ENCODE measurements at places on chromosomes 16 and 17.

GRCh38 chr16:73046202-73046848, 1.6 kb downstream of the ZFHX3 start:
- DNase-seq = no peak

- no peak for DNase-seq
Observed at GRCh38 chr17:14781123-14781522, 480.2 kb downstream of the HS3ST3B1 start.

DNA sequence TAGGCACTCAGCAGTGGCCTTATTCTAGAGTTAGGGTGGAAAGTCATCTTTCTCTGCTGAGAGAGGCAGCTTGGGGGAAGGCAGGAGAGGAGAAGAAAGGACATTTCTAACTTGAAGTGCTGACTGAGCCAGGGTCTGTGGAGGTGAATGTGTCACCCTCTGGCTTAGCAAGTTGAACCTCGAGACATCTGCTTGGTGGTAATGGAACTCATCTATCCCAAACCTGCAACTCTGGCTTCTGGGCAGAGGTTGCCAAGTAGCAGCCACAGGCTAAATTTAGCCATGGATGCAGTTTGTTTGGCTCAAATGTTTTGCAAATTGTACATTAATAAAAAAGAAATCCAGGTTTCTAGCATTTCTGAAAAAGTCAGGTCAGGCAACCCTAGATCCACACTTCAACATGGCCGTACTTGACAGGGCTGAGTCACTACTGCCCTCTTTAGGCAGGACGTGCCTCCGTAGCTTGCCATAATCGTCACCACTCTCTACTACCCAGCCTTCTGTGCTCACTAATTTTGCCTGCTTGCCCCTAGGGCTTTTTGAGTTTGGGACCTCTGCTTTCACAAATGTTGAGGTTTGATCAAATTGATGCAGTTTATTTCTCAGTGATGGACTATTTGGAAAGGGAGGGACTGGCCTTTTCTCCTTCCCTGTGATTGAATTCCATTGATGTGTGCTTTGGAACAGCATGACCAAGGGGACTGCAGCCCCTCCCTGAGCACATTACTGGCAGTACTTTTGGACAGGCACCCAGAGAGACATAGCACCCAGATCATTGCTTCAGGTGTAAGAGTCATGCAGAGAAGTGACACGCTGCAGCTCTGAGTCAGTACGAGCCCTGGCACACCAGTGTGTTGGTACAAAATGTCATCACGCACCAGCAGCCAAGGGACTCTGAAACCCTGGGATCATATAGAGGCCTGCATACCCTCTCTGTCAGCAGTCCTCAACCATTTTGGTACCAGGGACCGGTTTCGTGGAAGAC, 5.2 kb downstream of the CDH13 start:
- no peak for DNase-seq

DNA sequence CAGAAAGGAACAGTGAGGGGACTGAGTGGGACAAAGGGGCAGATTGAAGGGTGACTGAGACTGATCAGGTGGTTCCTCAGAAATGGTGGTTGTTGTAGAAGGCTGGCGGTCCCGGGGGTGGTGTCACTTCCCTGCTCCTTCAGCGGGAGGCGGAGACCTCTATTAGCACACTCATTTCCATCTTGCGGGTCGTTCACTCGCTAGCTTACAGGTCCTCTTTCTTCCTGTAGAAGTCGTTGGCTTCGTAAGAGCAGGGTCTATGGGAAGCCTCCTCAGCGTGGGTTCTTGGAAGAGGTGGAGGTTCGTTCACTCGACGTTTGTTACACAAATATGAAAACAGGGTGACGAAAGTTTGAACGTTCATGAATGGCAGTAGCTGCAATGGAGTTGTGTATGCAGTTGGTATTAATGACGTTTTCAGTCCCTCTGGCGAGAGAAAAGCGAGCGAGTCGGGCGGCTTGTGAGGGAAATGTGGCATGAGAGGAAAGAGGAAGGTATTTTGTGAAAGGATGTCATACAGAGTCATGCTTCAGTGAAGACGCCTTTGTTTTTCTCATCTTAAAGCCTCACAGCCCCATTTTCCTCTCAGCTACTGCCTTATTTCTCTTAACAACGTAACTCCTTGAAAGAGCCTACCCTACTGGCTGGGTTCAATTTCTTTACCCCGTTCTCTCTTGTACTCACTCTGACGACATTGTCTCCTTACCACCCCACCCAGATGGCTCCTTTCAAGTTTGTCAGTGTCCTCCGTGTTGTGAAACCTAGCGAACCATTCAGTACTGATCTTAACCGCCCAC, 667 bp downstream of the EFCAB13 start:
- DNase-seq = peak; percentile 78

DNA sequence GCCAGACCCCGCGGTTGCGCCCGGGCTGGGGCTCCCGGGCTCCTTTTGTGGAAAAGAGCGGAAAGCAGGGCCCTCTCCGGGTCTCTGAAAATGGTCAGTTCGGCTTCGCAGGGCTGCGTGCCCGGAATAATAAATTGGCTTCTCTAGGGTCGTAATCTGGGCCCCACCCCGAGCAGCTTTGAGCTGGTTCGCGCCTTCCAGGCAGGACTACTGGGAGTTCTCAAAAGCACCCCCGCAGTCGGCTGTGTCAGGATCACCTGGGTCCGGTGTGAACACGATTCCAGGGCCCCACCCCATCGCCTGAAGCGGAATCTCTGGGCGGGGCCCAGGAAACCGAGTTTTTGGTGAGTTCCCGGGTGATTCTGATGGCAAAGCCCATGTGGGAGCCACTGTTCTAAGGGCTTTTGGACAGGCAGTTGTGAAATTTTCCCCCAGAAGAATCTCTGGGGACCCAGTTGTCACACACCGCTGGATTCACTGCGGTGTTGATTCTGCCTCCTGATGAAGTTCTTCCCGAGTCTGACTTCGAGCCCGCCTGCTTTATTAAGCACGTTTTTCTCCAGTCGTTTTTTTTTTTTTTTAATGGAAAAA, 77.0 kb downstream of the MRC2 start:
- DNase-seq = peak; percentile 92

- no peak for DNase-seq
Observed at GRCh38 chr16:4891886-4892216, 44.6 kb downstream of the UBN1 start.

DNA sequence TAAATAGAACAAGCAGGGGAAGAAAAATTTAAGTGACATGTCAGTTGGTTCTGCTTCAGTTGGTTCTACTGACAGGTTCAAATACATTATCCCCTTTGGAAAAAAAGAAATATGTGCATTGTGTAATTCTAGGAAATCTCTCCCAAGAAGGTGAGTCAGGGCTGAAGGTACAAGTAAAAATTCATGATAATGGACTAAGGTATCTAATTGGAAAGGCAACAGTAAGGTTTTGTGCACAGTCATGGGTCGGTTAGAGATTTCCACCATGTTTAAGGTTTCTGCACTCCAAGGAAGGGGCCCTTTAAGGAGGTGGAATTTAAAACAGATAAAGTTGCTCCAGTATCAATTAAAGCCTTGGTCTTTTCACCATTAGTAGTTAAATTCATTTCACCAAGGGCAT, 17.9 kb upstream of the B4GALNT2 start:
- no peak for DNase-seq

DNA sequence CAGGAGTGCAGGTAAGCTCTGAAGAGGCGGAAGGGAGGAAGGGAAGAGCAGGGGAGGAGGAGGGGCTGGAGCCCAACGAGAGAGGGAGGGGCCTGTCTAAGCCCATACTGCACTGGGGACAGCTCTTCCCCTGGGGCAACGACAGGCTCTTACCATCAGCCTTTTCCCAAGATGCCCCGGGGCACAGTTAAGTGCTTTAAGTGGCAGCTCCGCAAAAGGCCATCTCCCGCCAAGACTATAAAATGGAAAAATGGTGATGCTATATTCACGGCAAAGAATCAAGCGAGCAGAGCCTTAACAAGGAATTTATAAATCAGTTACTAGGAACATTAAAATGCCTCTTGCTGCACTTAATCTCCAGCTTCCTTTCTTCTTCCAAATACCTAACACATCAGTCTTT, 110.2 kb upstream of the NLRP1 start:
- DNase-seq = peak; percentile 80

- no peak for DNase-seq
Observed at GRCh38 chr16:26648851-26649250, 417.9 kb upstream of the C16orf82 start.

DNA sequence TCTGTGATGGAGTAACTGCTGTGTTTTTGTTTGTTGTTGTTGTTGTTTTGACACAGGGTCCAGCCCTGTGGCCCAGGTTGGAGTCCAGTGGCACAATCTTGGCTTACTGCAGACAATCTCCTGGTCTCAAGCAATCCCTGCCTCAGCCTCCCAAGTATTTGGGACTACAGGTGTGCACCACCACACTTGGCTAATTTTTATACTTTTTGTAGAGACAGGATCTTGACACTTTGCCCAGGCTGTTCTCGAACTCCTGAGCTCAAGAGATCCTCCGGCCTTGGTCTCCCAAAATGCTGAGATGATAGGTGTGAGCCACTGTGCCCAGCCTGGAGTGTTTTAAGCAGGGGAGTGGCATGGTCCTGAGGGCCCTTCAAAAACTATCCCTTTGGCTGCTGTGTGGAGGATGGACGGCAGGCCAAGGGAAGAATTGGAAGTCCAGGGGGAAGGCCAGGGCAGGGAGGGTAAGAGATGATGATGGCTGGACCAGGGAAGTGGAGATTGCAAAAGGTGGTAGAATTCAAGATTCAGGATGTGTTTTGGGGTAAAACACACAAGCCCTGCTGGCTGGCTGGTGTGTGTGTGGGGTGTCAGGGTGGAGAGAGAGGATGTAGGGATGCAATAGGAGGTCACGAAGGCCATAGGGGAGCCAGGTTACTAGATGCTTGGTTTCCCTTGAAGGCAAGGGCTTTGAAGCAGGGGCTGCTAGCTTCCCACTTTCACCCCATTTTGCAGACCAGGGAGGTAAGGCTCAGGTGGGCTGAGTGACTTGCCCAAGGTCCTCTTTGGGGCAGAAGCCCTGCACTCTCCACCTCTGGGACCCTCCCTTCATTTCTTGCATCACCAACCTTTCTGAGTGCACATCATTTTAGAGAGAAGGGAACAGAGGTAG, 18.8 kb upstream of the PLLP start:
- no peak for DNase-seq

DNA sequence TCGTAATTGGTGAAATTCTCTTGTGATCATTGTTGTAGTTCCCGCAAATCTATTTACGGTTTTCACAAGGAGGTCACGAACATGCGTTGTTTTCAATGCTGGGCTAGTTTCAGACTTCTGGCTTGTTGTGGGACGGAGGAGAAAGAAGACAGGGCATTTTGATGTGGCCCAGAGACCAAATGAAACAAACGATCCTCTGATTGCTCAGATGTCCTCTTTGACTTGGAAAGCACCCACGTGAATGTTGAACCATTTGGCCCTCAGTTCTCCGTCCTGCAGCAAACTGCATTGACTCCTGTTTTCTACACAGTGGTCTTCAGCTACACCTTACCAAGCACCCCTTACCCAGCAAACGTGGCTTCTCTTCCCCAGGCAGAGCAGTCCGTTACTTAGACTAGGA, 391.0 kb downstream of the WWOX start:
- DNase-seq = no peak

- no peak for DNase-seq
Observed at GRCh38 chr16:50744881-50745280, 3.0 kb downstream of the CYLD start.

DNA sequence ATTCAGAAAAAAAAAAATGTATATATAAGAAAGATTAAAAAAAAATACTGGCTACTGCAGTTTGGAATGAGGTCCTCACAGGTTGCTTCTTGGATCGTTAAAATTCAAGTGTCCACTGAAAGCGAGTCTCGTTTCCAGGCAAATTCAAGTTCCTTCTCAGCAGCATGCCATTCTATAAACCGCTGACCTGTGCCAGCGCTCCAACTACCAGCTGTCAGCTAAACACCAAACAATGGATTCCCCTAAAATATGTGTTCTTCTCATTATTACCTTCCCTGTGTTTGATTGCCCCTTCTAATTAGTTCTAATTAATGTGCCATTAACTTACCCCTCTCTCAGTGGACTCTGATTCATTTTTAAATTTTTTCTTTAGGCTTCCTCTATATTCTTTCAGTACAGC, 92.4 kb downstream of the DNAH9 start:
- DNase-seq = no peak

DNA sequence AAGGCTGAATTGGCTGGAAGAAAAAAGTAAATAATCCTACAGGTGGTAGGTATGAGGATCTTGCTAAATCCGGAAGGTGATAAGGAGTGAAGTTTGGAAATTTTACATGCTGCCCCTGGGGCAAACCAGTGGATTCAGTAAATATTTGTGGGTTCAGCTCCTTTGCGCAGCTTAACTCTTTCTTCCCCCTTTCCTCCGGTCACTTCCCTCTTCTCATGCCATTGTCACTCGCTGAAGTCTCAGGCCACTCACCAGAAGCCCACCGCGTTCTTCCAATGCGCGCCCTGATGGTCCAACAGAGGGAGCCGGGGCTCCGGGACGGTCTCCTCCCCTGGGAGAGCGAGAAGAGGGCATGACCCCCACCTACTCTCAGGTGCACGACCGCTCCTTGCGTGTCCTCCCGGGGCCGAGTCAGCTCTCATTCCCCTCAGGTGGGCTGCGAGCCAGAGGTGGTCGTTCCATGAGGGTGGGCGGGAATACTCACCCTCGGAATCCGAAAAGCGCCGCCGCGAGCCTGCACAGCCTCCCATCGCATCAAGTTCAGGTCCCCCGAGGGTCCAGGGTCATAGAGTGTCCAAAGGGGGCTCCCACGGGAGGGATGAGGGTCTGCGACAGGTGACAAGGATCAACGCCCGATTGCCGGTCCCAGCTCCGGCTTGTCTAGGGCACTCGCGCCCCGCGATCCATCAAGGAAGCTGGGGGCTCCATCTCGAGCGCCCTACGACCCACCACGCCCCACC, 474 bp downstream of the CLN3 start:
- DNase-seq = peak; percentile 75

DNA sequence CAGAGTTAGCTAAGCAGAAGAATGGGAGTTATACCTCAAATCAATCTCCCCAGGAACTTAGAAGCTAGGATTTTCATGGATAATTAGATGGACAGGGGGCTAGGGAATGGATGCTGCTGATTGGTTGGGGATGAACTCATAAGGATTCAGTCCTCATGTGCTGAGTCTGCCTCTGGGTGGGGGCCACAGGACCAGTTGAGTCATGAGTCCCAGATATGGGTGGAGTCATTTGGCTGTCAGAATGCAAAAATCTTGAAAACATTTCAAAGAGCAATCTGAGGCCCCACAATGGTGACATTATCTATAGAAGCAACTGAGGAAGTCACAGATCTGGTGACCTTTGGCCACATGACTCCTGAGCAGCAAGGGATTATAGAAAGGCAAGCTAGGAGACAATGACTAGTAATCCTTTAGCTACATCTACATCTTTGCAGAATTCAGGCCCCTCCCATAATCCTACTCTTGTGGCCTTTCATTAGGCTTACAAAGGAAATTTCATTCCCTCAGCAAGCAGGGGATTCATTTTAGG, 82.6 kb upstream of the CCL2 start:
- DNase-seq = no peak

All from islet precursor cell (in vitro differentiated cells).